ENCODE measurements at places on chromosomes 3 and 15.

- DNase-seq, result no peak
Measured at GRCh38 chr3:51964521-51964920, 2.7 kb downstream of the PCBP4 start.

DNA sequence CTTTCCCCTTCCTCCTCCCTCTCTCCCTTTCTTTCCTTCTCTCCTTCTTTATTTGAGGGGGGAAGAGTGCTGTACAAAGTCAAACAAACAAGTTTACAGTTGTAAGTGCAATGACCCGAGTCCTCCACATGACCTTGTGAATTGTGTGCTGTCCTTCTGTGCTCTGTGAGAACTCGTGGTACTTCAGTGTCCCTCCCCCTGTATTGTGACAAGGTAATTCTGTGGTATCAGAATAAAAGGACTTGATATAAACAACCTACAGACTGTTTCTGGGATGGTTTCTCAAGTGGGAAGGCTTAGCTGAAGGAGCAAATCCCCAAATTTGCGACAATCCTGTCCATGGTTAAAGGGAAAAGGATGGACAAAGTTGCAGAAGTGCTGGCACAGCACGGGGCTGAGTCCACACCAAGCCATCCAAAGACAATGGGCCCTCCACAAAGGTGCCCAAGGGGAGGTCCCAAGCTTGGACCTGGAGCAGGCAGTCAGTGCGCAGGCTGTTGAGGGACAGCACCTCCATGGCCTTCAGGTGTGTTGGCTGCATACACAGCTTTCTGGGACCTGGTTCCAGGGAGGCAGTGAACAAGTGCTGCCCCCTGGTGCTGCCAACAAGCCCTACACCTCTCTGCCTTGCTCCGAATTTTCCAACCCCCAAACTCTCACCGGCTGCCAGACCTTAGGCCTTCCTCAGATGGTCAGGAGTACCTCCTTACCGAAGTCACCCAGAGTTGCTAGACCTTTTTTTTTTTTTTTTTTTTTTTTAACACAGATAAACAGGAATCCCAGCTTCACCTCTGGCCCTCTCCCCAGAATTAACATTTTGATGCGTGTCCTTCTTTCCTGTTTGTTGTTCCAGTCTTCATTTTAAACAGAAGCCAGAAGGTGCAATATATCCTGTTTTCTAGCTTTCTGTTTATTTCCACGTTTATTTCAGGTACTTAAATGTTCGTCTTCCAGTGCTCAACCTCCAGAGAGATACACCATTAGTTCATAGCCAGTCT is 2.6 kb upstream of the APEH start:
- DNase-seq, result peak; percentile 67

- no peak for DNase-seq
Measured at GRCh38 chr3:174581558-174581957, 277.6 kb upstream of the NAALADL2 start.

GRCh38 chr15:62428259-62428658 is 263.2 kb upstream of the C2CD4B start:
- no peak for DNase-seq

DNA sequence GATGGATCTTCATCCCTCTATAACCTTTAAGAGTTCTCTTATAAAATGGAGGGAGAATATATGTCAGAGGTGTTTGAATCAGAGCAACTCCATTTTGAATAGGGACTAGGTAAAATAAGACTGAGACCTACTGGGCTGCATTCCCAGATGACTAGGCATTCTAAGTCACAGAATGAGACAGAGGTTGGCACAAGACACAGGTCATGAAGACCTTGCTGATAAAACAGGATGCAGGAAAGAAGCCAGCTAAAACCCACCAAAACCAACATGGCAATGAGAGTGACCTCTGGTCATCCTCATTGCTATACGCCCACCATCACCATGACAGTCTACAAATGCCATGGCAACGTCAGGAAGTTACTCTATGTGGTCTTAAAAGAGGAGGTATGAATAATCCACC is 211.0 kb downstream of the GBE1 start:
- no peak for DNase-seq

DNA sequence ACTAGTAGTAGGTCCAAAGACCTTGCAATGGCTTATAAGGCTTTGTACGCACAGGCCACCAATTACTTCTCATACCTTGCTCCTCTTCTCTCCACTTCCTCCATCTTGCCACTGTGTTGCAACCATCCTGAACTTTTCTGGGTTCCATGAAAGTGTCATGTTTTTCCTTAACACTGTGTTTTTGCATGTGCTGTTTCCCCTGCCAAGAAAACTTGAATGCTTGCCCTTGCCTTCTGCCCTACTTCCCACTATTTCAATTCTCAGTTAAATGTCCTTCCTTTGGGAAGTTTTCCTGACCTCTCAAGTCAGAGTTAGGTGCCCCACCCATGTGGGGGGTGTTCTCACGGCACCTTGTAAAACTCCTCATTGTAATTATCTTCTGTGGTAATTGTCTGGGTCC is 182.8 kb downstream of the THRB start:
- DNase-seq, result no peak

DNA sequence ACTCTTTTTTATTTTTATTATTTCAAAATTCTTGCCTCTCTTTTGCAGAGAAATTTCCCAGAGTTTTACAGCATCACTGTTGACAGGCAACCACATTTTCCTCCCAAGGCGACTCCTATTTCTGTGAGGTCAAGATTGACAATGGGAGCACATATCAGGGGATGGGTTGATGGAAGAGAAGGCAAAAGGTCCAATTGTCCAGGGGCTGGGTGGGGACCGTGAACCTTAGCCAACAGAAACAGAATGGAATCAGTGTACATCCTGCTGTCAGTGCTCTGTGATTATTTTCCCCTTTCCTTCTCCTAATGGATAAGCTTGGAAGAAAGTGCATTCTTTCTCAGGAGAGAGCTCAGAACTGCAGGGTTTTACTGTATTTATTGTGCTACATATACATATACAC is 42.4 kb downstream of the CNTN6 start:
- DNase-seq, result no peak

DNA sequence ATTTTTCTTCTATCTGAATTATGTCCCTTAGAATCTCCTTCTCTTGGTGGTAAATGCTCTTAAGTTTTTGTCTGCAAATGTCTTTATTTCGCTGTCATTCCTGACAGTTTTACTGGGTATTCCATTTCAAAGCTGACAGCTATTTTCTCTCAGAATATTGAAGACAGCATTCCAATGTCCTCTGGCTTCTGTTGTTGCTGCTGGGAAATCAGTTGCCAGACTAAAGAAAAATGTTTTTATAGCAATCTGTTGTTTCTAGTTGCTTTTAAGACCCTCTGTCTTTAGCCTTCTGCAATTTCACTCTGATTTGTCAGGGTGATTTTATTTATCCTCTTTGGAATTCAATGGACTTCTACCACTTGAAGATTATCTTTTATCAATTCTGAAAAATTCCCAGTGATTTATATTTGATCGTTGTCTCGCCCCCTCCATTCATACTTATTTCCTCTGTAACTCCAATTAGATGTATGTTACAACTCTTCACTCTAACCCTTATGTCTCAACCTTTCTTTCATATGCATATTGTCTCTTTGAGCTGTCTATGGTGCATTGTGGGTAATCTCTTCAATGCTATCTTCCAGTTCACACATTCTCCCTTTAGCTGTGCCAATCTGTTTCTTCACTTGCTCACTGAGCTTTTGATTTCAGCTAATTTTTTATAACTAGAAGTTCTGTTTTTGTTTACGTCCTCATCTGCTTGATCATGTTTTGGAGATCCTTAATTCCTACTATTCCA is 23.5 kb downstream of the UBXN7 start:
- no peak for DNase-seq

GRCh38 chr3:76065964-76066363 is 280.6 kb upstream of the ZNF717 start:
- DNase-seq, result no peak

DNA sequence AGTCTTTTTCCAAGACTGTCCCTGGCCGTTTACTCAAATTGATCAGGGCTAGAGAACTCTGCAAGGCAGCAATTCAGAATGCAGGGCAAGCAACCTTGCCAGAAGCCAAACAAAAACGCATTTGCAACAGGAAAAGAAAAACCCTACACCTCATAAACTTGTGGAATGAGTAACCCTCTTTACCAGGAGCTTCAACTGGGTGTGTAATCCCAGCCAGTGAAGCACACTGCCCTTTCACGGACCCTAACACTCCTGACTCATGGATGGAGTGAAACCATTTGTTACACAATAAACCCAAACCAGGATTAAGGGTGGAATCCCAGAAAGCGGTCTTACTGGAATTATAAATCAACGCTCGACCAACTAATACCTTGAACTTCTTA is 14.8 kb upstream of the LDHAL6B start:
- no peak for DNase-seq

DNA sequence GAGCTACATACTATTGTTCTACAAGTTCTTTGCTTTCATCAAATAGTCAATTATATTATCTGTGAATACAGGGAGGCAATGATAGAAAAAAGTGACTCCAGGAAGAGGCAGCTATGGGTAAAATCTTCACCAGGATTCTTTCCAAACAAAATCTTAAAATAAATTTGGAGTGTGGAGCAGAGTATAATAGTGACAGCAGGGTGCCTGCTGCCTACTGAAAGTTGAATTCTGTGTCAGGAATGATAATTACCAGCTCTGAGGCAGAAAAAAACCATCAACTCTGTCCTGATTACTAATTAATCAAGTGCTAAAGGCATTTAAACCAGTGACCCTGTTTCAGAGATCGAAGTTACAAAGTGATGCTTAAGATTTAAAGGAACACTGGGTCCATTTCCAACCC is 148.0 kb downstream of the DIPK2A start:
- DNase-seq, result no peak

DNA sequence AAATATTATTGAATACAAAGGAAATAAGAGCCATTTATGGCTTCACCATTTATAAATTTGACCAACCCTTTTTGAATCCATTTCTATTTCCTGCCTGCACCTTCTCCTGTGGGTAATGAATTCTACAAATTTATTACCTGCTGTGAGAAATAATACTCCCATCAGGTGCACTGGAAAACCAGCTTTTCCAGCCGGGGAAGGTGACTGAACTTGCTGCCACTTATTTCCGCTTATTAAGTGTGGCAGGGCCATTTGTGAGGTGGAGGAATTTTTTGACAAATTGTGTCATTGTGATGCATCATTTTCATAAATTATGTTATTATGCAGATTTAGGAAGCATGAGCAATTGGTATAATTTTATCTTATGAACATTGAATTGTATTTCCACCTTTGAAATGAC is 151.1 kb downstream of the SQOR start:
- DNase-seq, result no peak

GRCh38 chr3:158725348-158726011 is 6.8 kb downstream of the RARRES1 start:
- no peak for DNase-seq

GRCh38 chr3:185976100-185976499 is 38.3 kb upstream of the TRA2B start:
- DNase-seq, result no peak

- no peak for DNase-seq
Measured at GRCh38 chr15:85955501-85956391, 123.9 kb upstream of the AGBL1 start.

GRCh38 chr3:44019736-44020135 is 221.9 kb upstream of the TOPAZ1 start:
- no peak for DNase-seq

DNA sequence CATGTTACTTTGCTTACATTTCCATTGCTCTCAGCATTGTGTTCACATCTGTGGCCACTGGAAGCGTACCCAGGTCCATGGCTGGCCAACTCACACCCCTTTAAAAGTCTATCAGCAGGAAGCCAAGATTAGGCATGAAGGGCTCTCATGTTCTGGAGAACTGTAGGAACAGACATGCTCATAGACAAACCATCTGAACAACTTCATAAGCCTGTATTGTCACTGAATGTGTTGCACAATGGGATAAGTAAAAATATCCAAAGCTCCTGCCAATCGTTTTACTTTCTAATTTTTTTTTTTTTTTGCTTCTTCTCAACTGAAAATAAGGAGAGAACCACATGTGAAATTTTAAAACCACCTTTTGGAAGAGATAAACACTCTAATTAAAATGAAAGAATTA is 6.4 kb downstream of the RPLP1 start:
- DNase-seq, result no peak

DNA sequence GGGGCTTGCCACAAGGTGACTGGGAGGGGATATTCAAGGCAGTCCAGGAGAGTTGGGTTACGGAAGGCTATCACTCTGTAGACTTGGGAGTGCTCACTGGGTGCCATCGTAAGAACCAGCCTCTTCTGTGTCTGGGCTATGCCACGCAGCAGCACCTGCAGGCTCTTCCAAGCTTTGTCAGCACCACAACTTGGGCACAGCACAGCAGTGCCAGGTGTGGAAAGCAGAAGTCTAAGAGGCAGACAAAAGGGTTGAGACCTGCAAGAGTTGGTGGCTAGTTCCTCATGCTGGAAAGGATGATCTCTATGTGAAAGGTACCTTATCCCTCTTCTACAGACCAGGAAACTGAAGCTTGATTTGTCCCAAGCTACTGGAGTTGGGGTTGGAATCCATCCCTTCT is 15.8 kb downstream of the CX3CR1 start:
- no peak for DNase-seq

DNA sequence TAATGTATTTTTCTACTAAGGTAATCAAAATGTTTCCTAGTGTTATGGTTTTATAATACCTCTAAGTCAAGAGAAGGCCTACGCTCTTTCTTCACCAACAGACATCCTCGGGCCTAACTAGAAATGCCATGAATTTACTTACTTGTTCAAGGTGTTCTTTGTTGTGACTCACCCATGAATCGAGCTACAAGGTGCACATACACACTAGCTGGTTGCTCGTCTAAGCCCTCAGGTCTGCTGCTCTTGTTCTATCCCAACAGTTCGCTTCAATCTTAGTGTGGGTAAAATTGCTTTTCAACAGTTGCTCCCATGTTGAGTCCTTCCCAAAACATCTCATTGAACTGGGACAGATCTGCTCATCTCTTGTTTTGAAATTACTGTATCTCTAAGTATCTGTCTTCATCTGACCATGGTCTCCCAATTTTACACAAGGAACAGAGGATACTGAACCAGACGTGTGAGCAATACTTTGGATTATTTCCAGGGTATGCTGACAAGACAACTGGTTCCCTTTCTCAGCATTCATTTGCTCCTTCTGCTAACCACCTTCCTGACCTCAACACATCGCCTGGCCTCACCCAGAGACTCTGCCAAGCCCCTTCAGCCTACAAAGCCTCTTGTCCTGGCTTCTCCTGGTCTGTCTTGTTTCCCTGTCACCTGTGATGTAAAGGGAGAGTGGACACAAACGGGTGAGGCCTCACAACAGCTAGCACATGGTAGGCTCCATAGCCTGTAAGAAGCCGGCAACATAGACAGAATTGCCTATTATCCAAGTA is 84.2 kb downstream of the NEDD4 start:
- DNase-seq, result no peak

- no peak for DNase-seq
Measured at GRCh38 chr3:53502737-53503136, 8.3 kb downstream of the CACNA1D start.

GRCh38 chr3:59559721-59560435 is 510.1 kb upstream of the CFAP20DC start:
- DNase-seq, result no peak
